AG04450 (cell line): ENCODE measurements at places on chromosomes 6 and 20. TPM values are rescaled to one million over a fixed set of nuclear protein-coding genes. Genes with fewer than 3 reads are reported as not detected.

DNA sequence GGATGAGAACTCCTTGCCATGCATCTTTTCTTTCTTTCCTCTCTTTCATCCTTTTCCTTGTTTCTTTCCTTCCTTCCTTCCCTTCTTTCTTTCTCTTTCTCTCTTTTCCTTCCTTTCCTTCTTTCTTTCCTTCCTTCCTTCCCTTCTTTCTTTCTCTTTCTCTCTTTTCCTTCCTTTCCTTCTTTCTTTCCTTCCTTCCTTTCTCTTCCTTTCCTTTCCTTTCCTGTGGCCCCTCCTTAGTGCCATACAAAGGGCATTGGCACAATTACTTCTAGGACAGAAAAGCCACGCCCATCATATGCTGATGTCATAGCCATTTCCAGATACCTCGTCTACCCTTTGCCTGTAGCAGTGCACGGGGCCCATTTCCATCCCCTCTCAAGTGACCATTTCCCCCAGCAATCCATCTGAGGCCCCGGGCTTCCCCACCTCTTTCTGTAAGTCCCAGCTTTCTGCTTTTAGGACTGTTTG lies 2.2 kb upstream of the CENPB start:
- no peak for DNase-seq

Gene KIF25
- not detected in 2 replicates for polyA plus RNA-seq

DNA sequence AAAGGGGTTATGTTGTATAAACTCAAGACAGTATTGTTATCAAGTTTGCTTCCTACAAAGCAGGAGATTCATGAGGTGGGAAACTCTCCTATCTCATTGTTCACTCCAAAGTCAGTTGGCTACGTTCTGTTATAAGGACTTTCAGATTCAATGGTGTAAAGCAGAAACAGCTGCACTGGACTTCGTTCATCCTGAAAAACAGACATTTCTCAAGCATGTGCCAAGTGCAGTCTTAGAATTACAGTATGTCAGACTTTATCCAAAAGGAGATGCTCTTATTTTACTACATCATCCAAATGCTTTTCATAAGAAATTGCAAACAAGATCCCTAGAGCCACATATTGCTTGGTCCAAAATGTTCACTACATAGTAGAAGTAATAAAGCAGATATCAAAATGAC lies 14.9 kb downstream of the COL21A1 start:
- no peak for DNase-seq

DNA sequence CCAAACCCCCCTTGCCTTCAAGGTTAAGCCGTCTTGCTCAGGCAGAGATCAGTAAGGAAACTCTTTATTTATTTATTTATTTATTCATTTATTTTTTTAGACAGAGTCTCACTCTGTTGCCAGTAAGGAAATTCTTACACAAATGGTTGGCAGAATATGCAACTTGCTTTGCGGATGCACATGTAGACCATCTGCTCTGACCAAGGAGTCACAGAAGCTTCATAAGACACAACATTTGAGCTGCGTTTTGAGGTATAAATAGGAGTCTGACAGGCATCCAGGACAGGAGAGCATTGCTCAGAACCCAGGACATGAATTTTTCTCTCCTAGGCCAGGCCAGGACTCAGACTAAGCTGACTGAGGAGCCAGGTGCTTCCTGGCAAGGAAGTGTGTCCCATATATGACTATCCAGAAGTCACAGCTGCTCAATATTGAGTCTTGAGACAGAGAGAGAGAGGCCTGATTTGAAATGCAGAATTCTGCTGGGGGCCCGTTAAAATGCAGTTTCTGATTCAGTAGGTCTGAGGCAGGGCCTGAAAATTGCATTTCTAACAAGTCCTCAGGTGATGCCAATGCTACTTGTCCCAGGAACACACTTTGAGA lies 43.9 kb downstream of the HLA-A start:
- no peak for DNase-seq

Gene TBXT
- polyA plus RNA-seq = not detected in 2 replicates

DNA sequence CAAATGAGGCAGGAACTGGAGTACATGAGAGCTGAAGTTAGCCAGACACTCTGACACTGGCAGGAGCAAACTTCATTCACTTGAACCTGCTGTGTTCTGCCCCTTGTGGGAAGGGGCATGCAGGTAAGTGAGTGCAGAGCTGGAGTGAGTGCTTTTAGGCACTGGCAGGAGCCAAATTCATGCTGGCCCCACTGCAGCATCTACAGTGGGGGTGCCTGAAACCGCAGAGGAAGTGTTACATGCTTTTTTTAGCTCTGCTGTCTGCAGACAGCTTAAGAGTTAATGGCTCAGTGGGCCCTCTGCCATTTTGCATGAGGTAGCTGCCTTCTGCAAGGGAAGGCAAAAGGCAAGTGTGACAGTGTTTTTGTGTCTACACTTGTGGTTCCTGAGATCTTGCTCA lies 167.9 kb upstream of the SYNCRIP start:
- no peak for DNase-seq

GRCh38 chr6:167988945-167989841 lies 8.3 kb upstream of the KIF25 start:
- DNase-seq = no peak

- DNase-seq = no peak
These were observed 23.3 kb downstream of the NOX3 start for GRCh38 chr6:155432293-155432692.

Gene APOM
- polyA plus RNA-seq = 2.8 and 3.9 TPM in 2 replicates

DNA sequence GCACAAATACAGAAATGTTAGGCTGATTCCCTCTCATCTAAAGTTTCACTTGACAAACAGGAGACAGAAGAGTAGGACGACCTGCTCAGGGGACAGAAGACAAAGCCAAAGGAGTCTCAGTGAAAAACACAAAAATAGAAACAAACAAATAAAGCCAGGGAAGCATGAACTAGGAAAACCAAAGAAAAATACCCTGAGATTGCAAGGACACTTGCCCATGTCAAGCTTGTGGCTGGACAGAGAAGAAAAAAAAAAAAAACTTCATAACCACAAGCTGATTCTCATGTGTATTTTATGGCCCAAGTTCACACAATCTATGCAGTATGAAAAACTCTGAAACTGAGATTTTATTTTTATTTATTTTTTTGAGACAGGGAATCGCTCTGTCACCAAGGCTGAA lies 85.6 kb upstream of the BEND6 start:
- DNase-seq = no peak

Gene FAM184A
- 0.02 and 0.06 TPM in 2 replicates for polyA plus RNA-seq

DNA sequence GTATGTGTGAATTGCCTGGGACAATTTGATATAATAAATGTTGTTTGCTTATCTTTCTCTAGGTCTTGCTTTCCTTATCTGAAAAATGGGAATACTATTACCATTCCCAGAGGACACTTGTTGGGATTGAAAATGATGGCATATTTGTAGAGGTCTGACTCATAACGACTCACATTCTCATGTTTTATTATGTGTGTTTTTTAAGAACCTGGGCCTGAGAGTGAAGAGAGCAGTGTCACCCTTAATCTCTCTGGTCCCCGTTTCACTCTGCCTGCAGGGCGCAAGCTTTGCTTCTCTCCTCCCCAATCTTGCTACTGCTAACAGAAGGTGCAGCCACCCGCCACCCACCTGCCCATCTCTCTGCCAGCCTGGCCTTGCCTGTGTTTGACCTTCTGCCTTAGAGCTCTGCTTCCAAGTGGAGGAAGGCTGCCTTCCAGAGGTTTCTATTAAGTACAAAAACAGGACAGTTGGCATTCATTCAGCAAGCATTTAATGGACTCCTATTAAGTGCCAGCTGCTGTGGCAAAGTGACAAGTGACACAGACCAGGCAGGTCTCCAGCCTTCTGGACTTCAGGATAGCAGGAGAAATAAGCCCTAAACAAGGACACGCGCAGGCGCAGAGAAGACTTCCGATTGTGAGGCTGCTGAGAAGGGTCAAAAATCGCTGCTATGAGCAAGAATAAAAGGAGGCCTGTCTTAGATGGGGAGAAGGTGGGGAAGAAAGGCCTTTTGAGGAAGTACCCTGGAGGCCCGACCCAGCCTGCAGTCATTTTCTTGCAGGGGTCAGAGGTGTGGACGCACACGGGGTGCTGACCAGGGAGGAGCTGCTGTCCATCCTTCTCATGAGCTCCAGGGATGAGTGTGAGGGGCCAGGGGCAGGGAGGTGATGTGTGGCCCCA lies 112.5 kb downstream of the JPH2 start:
- no peak for DNase-seq

GRCh38 chr6:33641144-33641543 lies 20.0 kb downstream of the ITPR3 start:
- no peak for DNase-seq

DNA sequence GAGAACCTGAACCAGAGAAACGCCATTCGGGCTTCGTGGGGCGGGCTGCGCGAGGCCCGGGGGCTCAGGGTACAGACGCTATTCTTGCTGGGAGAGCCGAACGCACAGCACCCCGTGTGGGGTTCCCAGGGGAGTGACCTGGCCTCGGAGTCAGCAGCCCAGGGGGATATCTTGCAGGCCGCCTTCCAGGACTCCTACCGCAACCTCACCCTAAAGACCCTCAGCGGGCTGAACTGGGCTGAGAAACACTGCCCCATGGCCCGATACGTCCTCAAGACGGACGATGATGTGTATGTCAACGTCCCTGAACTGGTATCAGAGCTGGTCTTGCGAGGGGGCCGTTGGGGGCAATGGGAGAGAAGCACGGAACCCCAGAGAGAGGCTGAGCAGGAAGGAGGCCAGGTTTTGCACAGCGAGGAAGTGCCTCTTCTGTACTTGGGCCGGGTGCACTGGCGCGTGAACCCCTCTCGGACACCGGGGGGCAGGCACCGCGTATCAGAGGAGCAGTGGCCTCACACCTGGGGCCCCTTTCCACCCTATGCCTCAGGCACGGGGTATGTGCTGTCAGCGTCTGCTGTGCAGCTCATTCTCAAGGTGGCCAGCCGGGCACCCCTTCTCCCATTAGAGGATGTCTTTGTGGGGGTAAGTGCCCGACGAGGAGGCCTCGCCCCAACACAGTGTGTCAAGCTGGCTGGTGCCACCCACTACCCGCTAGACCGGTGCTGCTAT lies 904 bp downstream of the B3GALT4 start:
- no peak for DNase-seq

Gene NT5E
- 127 and 164 TPM in 2 replicates for polyA plus RNA-seq

DNA sequence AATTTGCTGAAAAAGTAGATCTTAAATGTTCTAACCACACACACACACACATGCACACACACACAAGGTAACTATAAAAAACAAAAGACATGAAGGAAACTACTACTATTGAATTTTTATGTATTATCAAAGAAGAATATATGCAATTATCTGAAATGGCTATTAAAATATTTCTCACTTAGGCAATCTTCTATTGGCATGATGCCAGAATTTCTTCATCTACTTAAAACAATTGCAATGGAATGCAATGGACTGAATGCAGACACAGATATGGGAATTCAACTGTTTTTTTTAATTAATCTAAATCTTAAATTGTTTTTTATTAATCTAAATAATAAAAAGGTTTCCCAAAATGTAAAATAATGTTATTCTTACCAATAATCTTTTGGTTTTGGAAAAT lies 152.6 kb upstream of the SMLR1 start:
- no peak for DNase-seq

Gene PRSS16
- polyA plus RNA-seq = 0.02 and 0.16 TPM in 2 replicates

- no peak for DNase-seq
These were observed 332.0 kb downstream of the HAO1 start for GRCh38 chr20:7608250-7608649.

- DNase-seq = no peak
These were observed 65.5 kb downstream of the PLCB4 start for GRCh38 chr20:9134346-9134745.

- DNase-seq = no peak
These were observed 28.2 kb downstream of the SLC12A5 start for GRCh38 chr20:46056970-46057855.

DNA sequence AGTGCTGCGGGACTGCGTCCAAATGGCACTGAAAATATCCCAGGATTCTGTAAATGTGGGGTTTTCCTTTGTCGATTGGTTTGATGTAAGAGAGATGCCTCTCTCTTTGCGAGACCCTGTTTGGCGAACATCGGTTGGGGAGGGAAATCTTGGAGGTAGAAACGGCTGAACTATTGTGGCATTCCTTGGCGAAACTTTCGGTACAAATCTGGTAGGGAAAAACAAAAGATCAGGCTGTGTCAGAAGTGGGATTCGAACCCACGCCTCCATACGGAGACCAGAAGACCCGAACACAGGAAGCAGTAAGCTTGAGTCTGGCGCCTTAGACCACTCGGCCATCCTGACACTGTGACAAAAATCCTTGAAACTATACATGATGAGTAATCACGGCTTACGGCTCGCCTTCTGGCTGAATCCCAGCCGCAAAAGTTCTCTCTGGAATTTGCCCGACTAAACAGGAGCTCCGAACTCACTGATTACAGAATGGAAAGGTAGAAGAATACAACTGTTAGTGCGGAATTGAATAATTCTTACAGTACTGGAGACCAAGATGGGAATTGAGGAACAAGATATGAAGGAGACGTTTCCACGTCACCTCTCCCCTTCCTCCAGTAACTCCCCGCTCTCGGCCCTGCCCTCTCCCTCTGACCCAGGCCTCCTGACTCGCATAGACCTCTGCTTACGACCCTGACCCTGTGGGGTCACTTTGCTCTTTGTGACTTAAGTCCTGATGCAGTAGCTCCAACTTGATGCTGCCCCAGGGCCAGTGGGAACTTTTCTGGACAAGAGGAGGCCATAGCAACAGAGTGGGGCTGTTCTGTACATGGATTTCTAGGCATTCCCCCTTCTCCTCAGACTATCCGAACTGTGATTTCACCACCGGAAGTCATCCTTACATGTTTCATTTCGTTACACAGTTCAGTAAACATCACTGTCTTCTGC lies 132.8 kb upstream of the ZNF184 start:
- no peak for DNase-seq

DNA sequence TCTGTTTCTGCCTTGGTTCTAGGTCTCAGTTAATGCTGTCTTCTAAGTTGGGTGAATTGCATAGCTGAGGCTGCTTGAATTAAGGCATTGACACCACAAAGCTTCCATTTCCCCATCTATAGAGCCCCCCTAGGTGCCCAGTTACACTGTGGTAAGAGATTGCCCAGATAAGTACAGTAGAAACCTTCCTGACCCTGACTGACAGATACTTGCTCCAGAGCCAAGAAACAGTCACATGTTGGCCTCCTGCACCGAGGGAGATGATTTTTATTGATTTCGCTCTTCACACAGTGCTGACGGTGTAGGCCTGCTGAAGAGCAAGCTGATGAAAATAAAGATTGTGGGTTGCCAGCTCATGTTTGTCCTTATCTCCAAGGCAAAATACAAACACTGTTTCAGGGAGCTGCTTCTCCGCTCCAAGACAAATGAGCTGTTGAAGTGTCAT lies 67.9 kb downstream of the TRMT11 start:
- DNase-seq = no peak

GRCh38 chr6:75266716-75267291 lies 17.8 kb downstream of the TMEM30A start:
- DNase-seq = no peak

- no peak for DNase-seq
These were observed 4.1 kb upstream of the LBP start for GRCh38 chr20:38342216-38342615.

DNA sequence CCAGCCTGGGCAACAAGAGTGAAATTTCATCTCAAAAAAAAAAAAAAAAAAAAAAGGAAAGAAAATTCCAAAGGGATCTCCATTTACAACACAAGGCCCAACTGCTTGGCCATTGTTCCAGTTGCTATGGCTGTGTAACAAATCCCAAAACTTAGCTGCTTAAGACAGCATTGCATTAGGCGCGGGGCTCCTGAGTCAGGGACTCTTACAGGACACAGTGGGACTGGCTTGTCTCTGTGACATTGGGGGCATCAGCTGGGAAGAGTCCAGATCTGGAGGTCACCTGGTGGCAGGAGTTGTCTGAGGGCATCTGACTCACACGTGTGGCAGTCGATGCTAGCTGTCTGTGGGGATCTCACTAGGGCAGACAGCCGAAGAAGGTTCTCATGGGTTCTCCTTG lies 35.6 kb downstream of the TTLL9 start:
- no peak for DNase-seq
